ENCODE measurements at places on chromosomes 2 and 18.

GRCh38 chr18:39724652-39725051, 2159.1 kb upstream of the CELF4 start:
- DNase-seq, result no peak

- DNase-seq, result no peak
Observed at GRCh38 chr18:70645971-70646370, 357.1 kb downstream of the SOCS6 start.

DNA sequence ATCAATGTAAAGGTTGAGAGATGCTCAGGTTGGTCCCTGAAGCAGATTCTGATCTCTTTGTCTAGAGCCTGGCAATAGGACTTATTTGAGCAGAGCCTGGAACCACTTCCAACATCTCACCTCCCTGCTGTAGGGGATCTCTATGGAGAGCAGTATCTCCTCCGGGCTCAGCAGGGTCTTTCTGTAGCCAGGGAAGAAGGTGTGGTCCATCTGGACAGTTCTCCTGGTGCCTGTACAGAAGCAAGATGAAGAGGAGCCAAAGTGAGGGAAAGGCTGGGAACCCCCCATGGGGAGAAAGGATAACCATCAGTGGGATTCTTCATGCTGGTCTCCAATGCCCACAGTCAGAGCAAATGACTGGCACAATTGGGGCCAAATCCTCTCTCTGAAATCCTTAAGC, 34.8 kb downstream of the XDH start:
- no peak for DNase-seq

DNA sequence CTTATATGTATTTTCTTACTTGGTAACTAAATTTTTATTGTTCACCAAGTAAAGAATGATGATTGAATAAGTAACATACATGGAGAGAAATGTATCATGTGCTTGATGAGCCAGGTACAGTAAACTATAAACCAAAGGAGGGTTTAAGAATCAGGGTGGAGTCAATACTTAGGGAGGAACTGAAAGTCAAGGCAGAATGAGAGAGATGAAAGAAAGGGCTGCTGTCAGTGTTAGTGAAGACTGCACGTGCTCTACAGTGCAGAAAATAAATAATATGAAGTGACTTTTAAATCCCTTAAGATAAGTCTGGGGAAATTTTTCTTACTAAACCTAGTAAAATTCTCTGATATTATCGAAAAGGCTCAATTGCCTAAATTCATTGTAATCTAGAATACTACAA, 986.0 kb downstream of the DSC3 start:
- DNase-seq, result no peak

GRCh38 chr2:230986520-230987136, 9.3 kb upstream of the SPATA3 start:
- no peak for DNase-seq

DNA sequence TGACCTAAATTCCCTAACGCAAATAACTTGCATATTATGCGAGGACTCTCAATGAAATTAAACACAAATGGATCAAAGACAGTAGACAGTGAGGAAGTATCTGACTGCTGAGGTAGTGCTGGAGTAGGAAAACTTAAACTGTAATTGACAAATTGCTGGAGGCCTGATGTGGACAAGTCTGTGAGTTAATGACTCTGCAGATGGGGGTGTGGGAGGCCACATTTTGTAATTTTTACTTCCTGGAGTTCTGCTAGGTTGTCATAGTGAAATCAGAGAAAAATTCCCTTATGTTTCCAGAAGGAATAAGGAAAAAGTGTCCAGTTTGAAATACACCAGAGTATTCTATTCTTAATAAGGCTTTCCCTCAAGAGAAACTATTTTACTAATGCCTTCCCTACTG, 333.0 kb upstream of the CNTNAP5 start:
- no peak for DNase-seq

GRCh38 chr18:70200286-70200685, 5.2 kb downstream of the RTTN start:
- no peak for DNase-seq

GRCh38 chr2:236833501-236834073, 252.1 kb upstream of the COPS8 start:
- no peak for DNase-seq

GRCh38 chr18:3056311-3056710, 43.4 kb upstream of the LPIN2 start:
- no peak for DNase-seq

GRCh38 chr2:73823916-73824523, 4.7 kb upstream of the STAMBP start:
- DNase-seq, result peak; percentile 91

DNA sequence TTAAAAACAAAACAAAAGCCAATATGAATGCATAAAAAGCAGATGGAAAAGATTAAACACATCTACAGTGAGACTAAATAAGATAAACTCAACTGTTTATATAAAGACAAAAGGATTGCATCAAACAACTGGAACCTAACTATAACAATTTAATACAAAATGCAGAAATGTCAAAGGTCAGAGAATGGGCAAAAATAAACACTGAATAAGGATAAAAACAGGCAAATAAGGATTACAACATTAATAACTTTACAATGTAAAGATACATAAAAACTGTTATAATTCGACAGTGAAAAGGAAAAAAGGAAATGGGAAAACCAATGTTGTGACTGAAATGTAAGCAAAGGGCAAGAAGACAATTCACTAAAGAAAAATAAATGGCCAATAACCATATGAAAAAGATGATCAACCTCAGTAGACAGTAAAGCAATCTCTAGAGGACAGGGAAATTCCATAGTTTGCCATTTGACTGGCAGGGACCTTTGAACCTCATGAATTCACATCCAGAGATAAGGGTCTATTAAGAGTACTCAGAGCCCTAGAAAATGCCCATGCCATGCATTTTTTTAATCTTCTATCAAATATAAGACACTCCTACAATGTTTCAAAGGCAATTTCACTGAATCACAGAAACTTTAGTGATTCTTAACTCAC, 83.7 kb downstream of the TMEM131 start:
- no peak for DNase-seq

DNA sequence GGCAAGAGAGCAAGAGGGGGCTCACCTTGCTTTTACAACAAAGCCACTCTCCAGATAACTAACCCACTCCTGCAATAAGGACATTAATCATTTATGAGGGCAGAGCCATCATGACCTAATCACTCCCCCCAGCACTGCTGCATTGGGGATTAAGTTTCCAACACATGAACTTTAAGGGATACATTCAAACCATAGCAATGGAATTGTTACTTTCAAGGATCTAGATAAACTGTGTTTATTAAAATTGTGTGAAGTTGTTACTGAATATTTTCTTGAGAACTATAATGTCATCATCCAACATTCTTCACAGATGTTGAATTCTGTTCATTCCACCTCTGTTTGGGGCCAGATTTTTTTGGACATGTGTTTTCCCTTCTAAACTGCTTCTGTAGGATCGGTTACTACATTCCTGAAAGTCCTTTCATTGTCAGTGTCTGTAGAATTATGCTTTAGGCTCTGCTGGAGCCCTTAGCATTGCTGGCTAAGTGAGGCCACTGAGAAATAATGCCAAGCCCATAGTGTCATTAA, 50.4 kb downstream of the SPATS2L start:
- DNase-seq, result no peak

DNA sequence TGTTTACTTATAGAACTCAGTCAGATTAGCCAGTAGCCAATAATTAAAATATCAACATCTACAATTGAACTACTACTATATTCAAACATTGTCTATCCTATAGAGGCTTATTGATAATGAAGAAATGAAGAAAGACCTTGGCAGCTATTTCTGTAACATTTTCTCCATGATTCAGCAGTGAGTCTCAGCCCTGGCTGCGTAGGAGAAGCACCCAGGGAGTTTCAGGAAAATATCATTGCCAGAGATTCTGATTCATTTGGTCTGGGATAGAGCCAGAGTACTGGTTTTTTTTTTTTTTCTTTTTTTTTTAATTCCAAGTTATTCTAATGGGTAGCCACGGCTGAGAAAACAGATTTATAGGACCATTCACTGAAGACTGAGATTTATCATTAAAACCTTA, 404.8 kb downstream of the TXNL1 start:
- DNase-seq, result no peak

- DNase-seq, result no peak
Observed at GRCh38 chr2:134148843-134149472, 104.9 kb upstream of the MGAT5 start.

DNA sequence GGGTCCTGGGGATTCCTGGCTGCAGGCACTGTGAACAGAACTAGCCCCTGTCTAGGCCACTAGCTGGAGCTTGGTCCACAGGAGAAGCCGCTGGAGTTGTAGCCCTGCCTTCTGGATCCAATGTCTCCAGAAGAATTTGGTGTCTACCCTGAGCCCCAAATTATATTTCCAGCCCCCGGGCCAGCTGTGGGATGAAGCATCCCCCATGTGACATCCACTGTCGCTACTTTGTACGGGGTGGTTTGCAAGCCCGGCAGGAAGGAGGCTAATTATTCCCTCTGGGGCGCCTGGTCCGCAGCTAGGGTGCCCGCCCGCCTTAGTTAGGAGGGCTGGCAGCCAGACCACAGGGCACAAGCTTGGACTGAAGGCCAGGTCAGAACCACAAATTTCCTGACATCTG, 106.5 kb downstream of the SMAD7 start:
- no peak for DNase-seq

DNA sequence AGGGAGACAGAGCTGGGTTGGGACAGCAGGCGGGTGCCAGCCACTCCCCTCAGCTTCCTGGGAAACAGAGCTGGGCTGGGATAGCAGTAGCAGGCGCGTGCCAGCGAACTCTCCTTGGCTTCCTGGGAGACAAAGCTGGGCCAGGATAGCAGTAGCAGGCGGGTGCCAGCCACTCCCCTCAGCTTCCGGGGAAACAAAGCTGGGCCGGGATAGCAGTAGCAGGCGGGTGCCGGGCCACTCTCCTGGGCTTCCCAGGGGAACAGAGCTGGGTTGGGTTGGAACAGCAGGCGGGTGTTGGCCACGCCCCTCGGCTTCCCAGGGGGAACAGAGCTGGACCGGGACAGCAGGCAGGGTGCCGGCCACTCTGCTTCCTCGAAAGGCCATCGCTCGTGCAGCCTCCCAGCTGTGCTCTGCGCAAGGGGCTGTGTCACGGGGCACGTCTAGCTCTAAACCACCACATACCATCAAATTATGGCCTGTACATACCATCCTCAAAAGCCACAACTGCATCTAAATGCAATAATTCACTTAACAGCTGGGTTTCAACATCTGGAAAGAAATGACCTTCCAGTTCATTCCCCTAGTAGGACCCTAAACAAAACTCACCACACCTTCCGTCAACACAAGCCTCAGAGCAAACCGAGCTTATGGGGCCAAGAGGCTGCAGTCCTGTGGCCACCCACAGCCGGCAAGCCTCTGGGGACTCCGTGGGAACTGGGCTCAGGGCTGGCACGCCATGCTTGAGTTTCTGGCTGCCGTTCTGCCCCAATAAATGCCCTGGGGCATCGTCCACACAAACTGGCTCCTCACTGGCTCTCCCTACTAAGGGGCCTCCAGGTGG, 228.3 kb downstream of the TWIST2 start:
- no peak for DNase-seq

DNA sequence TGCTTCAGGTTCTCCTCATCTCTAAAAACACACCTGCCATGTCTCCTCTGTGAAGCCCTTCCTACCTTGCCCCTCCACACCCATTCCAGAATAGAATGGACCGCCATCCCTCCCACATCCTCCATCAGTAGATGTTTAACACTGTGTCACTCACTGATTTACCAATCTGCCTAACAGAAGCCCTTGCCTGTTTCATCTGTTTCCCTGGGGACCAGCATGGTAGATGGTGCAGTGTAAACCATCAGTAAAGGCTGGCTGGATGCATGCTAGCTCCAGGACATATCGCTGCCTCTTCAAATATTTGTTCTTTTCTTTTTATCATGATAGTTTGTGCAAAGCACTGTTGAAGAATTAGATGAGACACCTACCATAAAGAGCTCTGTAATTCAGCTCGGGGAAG, 271.4 kb downstream of the PIEZO2 start:
- DNase-seq, result no peak

DNA sequence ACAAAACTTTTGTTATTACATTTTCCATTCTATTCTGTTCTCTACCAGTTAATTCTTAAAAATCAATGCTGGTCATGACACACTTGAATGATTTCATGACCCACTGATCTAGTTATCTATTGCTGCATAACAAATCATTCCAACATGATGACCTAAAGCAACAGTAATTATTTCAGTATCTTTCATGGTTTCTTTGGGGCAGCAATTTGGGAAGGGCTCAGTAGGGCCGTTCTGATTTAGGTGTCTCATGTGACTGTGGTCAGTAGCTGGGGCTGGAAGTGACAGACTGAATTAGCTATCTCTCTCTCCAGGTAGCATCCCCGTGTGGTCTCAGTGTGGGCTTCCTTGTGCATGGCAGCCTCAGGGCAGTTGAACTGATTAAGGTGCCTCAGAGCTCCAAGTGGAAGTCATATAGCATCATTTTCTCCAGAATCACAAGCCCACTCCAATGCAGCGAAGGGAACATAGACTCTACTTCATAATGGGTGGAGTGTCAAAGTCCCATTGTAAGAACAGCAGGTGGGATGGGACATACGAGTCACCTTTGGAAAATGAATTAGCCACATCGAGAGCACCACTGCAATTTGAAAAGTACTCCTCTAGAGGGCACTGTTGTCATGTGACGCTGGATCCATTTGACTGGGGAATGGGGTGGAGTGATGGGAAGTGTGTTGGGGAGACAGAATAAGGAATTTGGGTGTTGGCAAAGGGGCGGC, 39.1 kb upstream of the FAM136A start:
- DNase-seq, result no peak

DNA sequence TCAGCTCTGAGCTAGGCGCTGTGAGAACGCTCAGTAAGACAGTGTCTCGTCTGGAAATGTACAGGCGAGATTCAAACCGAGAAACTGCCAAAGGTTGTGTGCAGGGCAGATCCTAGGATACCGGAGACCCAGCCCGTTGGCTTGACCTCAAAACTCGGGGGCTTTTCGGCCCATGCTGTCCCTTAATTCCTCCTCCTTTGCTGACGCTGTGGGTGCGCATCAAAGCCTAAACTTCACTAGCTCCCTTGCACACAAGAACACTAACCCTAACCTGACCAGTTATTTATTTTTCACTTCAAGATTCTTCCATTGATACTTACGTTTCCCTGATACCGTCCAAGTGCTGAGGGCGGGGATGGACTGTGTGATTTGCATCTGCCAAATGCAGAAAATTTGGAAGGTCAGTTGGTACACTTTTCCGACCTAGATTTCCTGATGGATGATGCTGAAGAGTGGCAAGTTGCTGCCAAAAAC, 1.0 kb upstream of the AAK1 start:
- DNase-seq, result no peak
